Activated naive CD4-positive, alpha-beta T cell treated with anti-CD3 and anti-CD28 coated beads, Interleukin-2, amount 50 U/mL, for 72 hours (primary cell): ENCODE measurements at places on chromosomes 3 and 15. TPM values are rescaled to one million over a fixed set of nuclear protein-coding genes. Genes with fewer than 3 reads are reported as not detected.

DNA sequence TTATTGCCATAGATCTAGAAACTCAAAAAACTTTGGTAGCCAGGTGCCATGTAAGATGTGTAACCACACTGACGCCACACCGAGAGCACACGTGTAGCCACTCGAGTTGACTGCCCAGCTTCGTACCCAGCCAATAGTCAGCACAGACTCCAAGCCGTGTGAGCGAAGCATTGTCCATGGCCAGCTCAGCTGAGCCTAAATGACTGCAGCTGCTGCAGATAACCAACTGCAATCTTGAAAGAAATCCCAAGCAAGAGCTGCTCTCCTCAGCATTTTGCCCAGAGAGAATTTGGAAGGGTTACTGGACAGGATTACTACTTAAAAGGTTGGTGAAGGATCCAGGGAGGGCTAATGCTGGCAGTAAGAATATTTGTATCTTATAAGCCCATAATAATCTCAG, 193.0 kb upstream of the THRB start:
- DNase-seq, result no peak

DNA sequence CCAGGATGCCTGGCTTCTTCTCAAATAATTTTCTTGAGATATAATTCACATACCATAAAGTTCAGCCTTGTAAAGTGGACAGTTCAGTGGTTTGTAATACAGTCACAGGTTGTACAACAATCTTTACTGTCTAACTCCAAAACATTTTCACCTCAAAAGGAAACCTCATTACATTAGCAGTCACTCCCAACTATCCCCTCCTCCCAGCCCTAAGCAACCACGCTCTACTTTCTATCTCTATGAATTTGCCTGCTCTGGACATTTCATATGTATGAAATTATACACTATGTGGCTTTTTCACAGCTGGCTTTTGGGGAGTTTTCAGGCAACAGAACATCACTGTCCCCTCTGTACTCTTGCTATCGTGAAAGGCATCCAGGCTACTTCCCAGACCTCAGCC, 17.5 kb downstream of the TGM5 start:
- no peak for DNase-seq

- DNase-seq, result peak; percentile 54
Measured at GRCh38 chr3:10248984-10249748, 907 bp downstream of the TATDN2 start.

- DNase-seq, result no peak
Measured at GRCh38 chr3:88758676-88759075, 348.7 kb upstream of the EPHA3 start.

- DNase-seq, result no peak
Measured at GRCh38 chr3:31132132-31132769, 237.8 kb upstream of the GADL1 start.

- no peak for DNase-seq
Measured at GRCh38 chr3:143731776-143732175, 116.5 kb downstream of the SLC9A9 start.

GOLGA8A gene
- total RNA-seq, result 158 TPM

DNA sequence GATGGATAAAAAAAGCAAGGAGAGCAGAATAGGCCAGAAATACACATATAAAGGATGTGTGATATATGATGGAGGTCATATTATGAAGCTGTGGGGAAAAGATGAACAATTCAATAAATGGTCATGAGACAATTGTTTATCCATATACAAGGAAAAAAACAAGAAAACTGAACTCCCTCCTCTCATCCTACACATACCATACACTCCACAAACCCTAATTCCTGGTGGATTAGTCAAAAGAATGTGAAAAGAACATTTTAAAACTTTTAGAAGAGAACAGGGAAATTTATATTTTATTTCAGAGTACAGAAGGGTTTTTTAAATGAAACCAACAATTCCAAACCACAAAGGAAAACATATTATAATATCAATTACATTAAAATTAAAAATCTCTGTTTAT, 34.5 kb upstream of the NR2E3 start:
- no peak for DNase-seq

GRCh38 chr3:15556512-15556911, 35.0 kb upstream of the COLQ start:
- no peak for DNase-seq

ANP32A gene
- total RNA-seq, result 136 TPM

DNA sequence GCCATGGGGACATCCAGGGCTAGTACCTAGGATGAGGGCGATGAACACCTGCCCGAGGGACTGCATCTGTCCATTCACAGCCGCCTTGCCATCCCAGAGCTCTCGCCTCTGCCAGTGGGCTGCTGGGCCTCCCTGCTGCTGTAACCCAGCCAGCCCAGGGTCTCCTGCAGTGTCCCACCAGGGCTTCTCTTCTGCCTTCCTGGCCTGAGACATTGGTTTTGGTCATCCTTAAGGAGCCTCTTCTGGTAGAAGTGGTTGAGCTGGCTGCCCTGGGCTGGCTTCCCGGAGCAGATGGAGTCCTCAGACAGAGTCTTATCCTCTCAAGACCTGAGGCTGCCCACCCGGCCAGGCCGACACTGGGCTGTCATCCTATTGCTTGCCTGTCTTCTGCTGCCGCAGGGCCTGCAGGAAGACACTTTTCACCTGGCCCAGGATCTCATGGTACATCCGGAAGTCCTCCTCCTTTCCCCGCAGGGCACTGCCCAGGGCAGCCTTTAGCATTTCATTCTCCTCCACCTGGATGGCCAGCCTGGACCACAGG, 6.1 kb upstream of the HHATL start:
- DNase-seq, result no peak

DNA sequence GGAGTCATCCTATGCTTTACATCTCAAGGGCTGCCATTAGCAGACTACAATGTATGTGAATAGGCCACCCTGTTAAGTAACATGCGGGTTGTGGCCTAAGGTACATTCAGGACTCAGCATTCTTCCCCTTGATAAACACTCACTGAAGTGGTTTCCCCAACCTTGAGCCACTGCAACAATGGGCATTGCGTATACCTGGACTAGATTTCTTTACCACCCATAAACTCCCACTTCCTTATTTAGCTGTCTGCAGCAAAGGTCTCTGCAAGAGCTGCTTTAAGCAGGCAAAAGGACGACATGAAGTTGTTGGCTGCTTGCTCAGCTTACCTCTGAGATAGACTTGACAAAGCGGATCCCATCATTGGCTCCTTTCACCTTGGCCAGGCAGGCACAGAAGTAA, 16.2 kb downstream of the FYCO1 start:
- DNase-seq, result no peak

DNA sequence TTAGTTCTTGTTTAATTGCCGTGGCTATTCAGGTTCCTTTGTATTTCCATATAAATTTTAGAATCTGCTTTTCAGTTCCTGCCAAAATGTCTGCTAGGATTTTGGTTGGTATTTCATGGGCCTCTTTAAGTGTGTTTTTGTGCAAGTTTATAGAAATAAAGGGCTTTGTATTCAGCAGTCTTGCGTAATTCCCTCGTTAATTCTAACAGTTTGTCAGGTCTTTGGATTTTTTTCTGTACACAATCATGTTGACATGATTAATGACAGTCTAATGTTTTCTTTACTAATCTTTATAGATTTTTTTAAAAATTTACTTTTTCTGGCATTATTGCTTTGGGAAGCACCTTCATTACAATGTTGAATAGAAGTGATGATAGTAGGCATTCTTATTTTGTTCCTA, 120.9 kb downstream of the NEK11 start:
- no peak for DNase-seq

- DNase-seq, result no peak
Measured at GRCh38 chr3:140756240-140757016, 78.6 kb downstream of the TRIM42 start.

- no peak for DNase-seq
Measured at GRCh38 chr15:65561934-65562333, 31.7 kb downstream of the HACD3 start.

SNTN gene
- not detected for total RNA-seq

GRCh38 chr15:67186226-67186649, 68.2 kb downstream of the AAGAB start:
- DNase-seq, result no peak

DNA sequence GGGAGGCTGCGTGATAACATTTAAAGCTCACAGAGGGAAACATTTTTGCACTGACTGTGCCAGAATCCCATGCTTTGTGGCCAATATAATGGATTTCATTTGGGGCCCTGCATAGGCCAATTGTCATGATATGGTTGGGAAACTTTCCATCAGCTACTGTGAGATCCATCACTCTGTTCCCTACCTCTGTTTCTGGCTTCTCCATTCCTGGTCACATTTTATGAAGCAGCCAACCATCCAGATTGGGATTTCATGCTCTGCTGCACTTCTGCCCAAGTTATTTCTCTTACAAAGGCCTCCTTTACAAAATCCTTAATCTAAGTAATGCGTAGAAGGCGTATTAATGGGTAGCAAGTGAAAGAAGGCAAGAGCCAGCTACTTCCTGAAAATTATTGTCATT, 221.1 kb downstream of the LRTM1 start:
- no peak for DNase-seq
